Foreskin melanocyte (primary cell): ENCODE measurements at places on chromosomes 2 and 18.

DNA sequence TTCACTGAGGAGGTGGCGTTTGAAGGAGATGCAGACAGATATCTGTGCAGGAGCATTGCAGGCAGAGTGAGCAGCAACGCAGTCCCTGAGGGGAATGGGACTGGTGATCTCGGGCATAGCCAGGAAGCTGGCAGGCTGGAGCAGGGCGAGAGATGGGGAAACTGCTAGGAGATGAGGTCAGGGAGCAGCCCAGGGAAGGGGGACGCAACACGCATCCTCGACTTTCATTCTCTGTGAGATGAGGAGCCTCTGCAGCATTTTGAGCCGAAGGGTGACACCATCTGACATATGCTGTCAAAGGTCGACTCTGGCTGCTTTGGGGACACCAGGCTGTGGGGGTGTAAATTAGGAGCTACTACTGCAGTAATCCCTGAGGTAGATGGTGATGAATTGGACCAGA, 4.3 kb upstream of the CHRNA1 start:
- no peak for DNase-seq

DNA sequence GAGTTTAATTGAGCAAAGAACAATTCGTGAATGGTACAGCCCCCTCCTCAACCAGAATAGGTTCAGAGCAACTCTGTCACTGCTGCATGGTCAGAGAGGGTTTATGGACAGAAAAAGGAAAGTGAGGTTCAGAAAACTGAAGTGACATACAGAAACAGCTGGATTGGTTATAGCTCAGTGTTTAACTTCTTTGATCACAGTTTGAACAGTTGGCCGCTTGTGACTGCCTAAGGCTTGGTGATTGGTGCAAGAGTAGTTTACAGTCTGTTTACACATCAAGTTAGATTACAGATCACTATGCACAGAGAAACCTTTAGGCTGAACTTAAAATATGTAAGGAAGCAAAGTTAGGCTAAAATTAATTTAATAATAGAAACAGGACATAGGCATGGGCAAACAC, 459.2 kb downstream of the KCNJ3 start:
- no peak for DNase-seq

GRCh38 chr2:64288321-64289193, 144.3 kb upstream of the PELI1 start:
- no peak for DNase-seq

DNA sequence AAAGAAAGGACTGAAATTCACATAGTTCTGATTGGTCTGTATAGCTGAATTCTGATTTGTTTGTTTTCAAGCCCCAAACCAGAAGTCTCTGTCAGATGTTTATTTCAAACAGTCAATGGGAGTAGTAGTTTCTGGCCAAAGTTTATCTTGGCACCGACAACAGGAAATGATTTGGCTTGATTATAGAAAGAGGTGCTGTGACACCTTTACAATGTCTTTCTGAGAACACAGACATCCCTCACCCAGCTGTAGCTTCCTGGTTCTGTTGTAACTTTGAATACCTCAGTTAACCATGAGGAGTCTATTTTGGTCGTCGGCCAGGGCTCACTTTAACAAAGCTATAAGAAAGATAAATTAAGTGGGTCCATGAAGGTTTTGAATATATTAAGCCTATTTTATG, 545.0 kb upstream of the ZNF804A start:
- no peak for DNase-seq

GRCh38 chr2:112020561-112020960, 34.5 kb upstream of the TMEM87B start:
- DNase-seq = no peak

- no peak for DNase-seq
These were observed 71.9 kb upstream of the KLHL29 start for GRCh38 chr2:23312996-23313606.

- DNase-seq = no peak
These were observed 51.5 kb downstream of the NCK2 start for GRCh38 chr2:105796131-105796638.

DNA sequence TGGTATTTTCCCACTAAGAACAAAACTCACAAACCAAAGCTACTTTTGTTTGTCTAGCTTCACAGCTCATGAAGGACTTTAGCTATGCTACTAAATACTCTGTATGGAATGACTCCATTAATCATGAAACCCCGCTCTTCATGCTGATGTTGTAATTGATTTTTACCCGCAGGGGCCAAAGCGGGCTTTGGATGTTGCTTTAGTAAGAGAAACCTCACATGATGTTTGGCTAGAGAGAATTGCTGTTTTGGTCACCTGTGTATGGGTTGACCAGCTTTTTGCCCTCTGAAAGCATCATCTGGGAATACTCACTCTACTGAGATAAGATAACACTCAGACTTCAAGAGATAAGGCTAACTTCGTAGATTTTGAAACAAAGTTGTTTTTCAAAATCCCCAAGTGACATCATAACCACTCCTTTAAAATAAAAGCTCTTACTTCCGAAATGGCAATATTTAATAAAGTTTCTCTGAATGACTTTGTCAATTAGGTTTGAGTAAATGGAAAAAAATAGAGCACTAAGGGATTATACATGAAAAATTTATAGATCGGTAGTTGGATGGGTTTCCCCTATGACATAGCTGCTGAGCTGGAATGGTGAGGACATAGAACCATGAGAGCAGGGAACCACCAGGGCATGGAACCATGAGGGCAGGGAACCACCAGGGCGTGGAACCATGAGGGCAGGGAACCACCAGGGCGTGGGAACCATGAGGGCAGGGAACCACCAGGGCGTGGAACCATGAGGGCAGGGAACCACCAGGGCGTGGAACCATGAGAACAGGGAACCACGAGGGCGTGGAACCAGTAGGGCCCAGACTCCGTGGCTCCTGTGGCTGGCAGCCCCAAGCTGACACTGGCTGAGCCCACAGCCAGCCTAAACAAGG, 31.9 kb downstream of the ACKR3 start:
- DNase-seq = no peak

- DNase-seq = no peak
These were observed 40.0 kb downstream of the ITGA6 start for GRCh38 chr2:172467382-172467781.

DNA sequence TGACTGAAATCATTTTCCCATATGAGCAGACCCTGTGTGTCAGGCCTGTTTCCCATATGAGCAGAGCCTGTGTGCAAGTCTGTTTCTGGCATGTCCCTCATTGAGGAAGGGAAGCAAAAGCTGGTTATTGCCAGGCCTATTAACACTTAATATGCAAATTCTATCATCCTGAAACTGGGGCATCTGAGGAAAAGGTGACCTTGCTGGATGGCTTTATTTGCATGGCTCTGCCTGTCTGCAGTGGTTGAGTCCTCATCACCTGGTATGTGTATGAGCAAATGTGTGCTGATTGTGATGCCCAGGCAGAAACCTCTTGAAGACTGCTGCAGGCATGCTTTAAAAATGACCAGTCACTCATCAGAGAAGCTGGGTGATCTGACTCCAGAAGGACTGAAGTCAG, 31.2 kb downstream of the EIF4E2 start:
- no peak for DNase-seq

DNA sequence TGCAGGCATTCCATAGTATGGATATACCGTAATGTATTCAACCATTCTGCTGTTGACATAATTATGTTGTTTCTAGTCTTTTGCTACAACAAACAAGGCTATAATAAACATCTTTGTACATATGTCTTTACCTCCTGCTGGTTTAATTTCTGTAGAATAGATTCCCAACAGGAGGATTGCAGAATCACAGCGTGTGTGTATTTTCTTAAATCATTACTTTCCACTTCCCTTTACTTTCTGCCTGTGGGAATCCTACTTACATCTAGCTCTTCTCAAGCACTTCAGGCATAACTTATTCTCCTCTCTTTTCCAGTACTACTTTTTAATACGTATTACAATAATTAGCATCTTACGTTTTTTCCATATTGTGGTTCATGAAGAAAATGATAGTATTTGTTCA, 13.0 kb upstream of the RIOK3 start:
- DNase-seq = no peak

GRCh38 chr2:172836827-172837226, 101.2 kb downstream of the RAPGEF4 start:
- no peak for DNase-seq

DNA sequence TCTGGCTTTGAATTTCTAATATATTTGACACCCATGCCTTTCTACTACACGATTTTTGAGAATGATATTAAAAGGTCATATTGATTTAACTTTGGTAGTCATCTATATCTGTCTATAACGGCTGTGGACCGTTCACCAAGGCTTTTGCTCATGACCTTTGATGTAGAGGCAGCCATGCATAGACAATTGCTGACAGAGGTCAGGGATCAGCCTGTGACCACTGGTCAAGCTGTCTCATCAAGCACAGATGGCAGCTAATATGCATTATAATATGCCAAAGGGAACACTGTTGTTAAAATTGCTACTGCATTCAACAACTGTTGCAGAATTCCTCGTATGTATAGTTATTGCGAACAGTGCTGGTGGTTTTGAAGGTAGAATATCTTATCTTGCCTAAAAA, 323.9 kb upstream of the DSEL start:
- DNase-seq = no peak

DNA sequence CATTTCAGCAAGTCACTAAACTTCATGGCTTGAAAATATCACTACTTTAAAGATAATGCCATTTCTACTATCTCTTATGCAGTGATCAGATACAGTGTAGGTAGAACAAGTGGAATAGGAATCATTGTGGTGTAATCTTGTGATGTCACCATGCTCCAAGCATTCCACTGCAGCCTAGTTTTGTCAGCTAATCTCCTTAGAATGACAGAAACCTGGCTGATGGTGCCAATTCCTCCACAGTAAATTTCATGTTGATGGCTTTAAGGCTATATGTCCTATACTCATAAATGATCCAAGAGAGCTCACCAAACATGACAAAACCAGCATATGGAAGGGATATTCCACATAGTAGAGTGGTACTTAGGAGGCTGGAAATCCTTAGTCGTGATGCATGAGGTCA, 184.9 kb downstream of the PDE1A start:
- no peak for DNase-seq

DNA sequence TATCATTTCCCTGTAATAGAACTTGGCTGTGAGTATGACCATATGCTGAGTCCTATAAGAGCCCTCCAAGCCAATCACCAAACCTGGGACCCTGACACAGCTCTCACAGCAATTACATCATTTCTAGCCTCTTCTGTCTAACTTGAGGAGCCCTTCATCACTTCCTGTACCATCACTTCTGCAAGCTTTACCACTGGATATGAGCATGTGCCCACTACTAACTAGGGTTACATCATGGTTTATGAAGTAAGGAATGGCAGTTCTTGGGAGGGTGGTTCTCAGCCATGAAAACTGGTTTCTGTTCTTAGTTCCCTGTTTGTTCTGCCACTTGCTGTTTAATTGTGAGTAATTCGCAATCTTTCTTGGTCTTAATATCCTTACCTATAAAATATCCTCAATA, 31.0 kb upstream of the EPB41L3 start:
- no peak for DNase-seq

GRCh38 chr2:100960688-100961087, 41.4 kb upstream of the RPL31 start:
- DNase-seq = no peak

DNA sequence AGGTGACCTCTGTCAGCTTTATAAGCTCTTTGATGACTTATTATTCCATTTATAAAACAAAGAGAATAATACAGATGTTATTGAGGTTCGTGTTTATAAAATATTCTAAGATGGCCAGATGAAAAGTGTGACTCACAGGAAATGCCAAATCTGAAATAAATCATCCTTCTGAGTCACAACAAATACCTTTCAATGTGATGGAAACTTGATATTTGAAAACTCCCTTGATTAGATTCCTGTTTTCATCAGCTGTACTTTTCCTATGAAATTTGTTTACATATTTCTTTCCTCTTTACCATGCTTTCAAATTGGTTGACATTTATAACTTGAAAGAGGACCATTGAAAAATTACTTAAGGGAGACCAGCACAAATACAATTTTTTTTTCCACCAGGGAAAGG, 30.6 kb upstream of the PPP1R1C start:
- DNase-seq = peak; percentile 60

DNA sequence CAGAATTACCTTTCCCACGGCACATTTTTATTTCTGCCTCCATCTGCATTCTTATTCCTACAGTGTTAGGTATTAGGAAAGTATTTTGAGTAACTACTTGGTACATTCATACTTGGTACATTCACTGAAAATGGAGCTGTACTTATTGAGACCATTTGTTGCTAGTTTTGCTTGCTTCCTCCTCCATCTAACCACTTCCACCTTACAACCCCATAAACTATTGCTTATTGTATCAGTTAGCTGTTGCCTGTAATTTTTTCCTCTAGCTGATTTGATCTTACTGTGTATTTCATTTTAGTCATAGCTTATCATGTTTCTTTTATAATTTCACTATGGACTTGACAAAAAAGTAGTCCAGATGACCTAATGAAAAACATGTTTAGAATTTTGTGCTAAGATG, 50.7 kb downstream of the AFTPH start:
- DNase-seq = no peak

- DNase-seq = no peak
These were observed 27.7 kb downstream of the NFATC1 start for GRCh38 chr18:79423211-79424007.

GRCh38 chr2:95349568-95350322, 52.6 kb downstream of the KCNIP3 start:
- DNase-seq = no peak
